Stimulated activated CD4-positive, alpha-beta T cell treated with anti-CD3 and anti-CD28 coated beads, Interleukin-1b, Interleukin-23, amount 100 ng/mL, for 1 hour (primary cell): ENCODE measurements at places on chromosomes 12 and 14.

GRCh38 chr12:31876568-31877424 is 82.4 kb upstream of the RESF1 start:
- no peak for DNase-seq

GRCh38 chr14:94001016-94001415 is 3.9 kb downstream of the CCDC197 start:
- no peak for DNase-seq

GRCh38 chr12:72291175-72291574 is 19.0 kb downstream of the TRHDE start:
- no peak for DNase-seq

GRCh38 chr14:70631948-70632347 is 9.8 kb upstream of the TTC9 start:
- DNase-seq, result no peak

DNA sequence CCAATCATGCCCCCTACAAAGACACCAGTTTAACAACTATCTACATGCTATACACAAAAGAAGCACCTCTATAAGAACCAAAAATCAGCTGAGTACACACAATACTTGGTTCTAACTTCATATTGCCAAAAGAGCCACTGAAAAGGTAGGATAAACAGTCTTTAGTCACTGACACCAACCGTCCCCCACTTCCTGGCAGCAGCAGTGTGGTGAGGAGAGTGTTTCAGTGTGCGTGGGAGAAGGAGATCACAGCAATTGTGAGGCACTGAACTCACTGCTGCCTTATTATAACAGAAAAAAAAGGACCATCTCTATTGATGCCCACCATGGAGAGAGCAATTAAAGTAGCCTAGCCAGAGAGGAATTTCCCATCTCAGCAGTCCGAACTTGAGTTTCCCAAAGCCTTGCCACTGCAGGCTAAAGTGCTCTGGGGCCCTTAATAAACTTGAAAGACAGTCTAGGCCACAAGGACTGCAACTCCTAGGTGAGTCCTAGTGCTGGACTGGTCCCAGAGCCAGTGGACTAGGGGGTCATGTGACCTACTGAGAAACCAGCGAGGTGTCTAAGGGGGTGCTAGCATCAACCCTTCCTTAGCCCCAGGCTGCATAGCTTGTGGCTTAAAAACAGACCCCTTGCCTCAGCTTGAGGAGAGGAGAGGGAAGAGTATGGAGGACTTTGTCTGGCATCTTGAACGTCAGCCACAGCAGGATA is 37.1 kb upstream of the LMNTD1 start:
- no peak for DNase-seq

GRCh38 chr12:50112456-50113218 is 601 bp downstream of the COX14 start:
- no peak for DNase-seq

- DNase-seq, result no peak
Observed at GRCh38 chr12:68378872-68379606, 46.9 kb upstream of the MDM1 start.

DNA sequence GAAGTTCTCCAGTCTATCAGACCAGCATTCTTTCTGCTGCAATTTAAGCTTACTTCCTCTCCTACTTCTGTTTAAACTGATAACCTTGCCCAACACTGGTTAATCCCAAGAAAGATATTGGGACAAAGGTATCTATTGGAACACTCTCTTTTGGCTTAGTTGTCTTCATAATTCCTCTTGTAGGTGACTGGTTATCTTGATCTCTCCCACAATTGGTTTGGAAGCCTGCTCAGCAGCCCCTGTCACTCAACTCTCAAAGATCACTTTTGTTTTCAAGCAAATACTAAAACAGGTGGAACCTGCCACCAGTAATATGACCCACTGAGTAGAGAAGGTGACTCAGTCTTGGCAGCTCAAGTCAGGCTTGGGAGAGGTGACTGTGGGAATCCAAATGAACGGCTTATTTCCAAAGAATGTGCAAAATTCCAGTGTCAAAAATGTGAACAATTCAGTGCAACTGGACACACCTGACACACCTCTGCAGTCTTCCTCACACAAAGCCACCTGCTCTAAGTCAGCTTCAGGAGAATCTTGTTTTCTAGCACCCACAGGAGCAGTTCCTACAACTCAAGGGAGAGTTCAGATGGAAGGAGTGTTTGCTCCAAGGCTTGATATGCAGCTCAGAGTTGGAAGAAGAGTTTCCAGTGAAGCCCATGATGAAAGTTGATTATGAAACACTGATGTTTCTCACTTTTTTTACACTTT is 83.2 kb upstream of the SLC38A2 start:
- DNase-seq, result no peak

DNA sequence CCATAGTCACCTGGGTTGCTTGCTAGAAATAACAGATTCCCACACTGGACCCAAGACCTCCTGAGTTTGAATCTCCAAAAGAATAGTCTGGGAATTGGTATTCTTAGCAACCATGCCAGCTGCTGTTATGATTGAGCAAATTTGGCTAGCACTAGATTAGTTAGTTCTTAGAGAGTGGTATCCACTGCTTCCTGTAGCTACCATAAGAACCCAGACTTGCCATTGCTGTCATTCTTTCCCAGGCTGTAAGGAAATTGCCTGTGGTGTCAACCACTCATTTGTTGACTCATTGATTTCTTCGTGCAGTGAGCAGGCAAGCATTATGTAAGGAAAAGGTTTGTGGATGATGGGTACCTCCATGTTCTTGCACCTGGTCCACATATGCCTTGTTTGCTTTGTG is 201.8 kb upstream of the RGS6 start:
- DNase-seq, result no peak

DNA sequence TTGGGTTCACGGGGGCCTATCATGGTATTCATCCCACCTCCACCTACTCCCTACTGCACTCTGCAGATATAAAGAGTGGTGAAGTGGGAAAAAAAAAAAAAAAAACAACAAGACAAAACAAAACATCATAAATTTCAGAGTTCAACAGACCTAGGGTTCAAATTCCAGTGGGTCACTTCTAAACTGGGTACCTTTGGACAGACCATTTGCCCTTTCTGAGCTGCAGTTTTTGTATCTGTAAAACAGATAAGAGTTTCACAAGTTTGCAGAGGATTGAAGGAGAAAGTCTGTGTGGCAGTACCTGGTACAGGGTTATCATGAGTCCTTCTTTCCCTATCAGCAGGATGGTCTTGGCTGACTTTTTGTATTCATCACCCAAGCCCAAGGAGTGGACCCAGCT is 211.2 kb upstream of the EEA1 start:
- no peak for DNase-seq

GRCh38 chr12:21650997-21651396 is 6.6 kb downstream of the LDHB start:
- no peak for DNase-seq

DNA sequence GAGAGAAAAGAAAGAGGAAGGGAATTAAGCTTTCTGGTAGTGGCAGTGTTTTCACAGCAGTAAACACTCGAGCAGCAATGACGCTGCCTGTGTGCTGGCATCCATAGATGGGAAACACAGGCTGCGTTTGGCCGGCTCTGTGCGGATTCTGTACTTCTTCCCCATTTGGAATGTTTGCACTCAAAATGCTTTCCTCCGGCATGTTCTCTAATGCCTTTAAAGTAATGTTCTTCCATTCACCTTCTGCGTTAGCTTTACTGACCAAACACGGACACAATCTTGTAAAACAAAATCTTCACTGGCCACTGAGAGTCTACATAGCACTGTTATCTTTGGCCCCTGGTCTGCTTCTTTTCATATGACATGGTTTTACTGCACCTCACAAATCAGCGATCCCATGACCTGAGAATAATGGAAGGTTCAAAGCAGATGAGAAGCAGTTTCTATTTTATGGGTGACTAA is 31.4 kb downstream of the DCP1B start:
- no peak for DNase-seq

DNA sequence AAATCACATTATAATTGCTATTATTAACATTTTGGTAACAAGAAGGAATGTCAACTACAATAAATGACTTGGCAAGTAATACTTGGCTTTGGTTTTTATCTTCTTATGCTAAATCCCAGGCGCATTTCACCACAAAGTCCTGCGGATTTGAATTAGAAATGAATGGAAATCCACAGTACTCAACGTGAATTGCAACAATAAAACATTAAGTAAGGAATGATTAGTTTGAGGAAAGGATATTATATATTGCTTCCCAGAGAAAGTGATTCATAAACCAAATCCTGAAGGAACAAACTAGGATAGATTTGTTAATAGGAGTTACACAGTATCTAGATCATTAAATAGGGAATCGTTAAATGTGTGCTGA is 1089.7 kb downstream of the TRHDE start:
- no peak for DNase-seq

DNA sequence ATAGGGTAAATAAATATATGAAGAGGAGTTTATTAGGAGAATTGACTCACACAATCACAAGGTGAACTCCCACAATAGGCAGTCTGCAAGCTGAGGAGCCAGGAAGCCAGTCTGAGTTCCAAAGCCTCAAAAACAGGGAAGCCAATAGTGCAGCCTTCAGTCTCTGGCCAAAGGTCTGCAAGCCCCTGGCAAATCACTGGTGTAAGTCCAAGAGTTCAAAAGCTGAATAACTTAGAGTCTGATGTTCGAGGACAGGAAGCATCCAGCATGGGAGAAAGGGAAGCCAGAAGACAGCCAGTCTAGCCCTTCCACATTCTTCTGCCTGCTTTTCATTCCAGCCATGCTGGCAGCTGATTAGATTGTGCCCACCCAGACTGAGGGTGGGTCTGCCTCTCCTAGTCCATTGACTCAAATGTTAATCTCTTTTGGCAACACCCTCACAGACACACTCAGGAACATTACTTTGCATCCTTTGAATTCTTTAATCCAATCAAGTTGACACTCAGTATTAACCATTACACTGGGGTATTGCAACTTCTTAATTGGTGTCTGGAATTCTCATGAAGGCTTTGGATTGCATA is 736.5 kb upstream of the LMO3 start:
- DNase-seq, result no peak

DNA sequence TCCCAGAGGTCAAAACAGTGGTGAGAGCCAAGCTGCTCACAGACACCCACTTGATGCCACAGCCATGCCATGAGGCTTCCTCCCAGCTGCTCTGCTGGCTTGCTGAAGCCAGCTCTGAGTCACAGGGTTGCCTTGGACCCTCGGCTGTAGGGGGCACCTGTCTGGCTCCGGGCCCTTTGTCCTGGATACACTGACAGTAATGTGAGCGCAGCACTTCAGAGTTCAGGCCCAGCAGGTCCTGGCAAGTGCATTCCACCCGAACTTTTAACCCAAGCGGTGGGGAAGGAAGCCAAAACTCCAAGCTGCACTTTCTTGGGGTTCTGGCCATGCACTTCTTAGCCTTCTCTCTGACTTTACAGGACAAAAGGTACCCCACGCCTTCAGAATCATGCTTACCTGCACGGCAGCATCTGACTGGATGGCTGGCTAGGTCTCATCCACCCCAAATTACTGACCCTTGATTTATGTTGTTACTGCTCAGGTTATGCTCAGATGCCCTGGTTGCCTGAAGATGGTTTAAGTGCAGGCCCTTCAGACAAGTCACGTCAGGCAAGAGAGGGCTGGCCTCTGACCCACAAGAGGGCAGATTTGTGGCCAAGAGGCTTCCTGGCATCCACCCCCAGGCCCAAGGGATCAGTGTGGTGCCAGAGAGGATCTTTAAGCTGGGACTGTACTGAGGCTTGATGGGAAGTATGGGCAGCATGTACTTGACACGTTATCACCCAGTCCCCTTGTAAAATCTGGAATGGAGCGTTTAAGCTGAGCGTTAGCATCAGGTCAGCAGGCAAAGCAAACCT is 24.8 kb downstream of the SLC25A29 start:
- no peak for DNase-seq

GRCh38 chr14:69335371-69335771 is 62.7 kb downstream of the ERH start:
- DNase-seq, result no peak

DNA sequence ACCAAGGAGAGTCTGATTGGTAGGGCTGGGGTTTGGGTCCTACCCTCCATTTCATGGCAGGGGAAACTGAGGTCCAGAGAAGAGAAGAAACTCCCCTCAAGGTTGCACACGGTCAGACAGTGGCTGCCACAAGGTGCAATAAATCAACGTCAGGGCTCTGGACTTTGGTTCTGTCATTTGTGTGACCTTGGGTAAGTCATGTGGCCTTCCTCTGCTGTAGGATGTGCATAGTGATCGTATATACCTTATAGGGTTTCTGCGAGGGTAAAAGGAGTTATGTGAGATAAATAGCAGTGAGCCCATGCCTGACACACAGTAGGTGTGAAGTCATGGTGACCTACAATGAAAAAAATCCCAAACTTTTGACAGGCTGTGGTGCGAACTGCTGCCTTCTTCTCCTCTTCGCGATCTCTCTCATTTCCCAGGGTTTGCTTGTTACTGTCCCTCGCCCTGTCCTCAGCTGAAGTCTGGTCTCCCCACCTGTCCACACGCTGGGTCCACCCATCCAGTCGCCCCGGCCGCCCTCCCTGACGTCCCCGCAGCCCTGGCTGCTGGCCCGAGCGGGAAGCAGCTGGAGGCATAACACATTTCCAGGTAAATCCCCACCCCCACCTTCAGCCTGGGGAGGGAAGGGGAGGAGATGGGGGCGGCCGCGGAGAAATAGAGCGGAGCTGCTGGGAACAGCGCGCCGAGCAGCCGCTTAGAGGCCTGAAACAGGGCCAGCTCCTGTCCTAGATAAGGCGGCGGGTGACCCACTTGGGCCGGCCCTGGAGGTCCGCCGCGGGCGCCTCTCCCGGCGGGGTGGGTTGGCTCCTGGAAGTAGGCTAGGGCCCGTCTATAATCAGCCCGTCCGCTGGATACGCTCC is 1.8 kb upstream of the FAM222A start:
- DNase-seq, result no peak

DNA sequence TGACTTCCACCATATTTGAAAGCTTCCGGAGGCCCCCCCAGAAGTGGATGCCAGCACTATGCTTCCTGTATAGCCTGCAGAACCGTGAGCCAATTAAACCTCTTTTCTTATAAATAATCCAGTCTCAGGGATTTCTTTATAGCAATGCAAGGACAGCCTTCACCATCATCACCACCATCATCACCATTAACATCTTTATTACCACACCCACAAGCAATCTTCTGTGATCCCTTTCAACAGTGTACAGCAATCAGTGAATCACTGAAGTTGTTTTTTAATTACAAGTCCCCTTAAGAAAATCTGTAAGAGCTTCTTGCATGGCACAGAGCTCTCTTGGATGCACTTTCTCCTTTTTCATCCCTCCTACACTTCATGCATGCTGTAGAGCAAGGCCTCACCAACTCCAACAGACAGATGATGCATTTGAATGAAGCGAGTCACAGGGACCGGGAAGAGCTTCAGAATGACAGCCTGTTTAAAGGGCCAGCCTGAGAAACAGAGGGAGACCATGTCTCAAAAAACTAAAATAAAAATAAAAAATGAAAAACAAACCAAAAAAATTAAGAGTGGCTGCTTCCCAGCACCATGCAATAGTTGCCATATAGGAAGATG is 83.6 kb upstream of the VASH1 start:
- DNase-seq, result no peak

- DNase-seq, result no peak
Observed at GRCh38 chr14:62429683-62430082, 615.6 kb downstream of the KCNH5 start.
